Activated CD8-positive, alpha-beta T cell treated with anti-CD3 and anti-CD28 coated beads, Interleukin-2, amount 10 ng/mL, durations not matched to agents 7 days and 5 days (primary cell): ENCODE measurements at places on chromosomes 11 and 22. TPM values are rescaled to one million over a fixed set of nuclear protein-coding genes. Genes with fewer than 3 reads are reported as not detected.

DNA sequence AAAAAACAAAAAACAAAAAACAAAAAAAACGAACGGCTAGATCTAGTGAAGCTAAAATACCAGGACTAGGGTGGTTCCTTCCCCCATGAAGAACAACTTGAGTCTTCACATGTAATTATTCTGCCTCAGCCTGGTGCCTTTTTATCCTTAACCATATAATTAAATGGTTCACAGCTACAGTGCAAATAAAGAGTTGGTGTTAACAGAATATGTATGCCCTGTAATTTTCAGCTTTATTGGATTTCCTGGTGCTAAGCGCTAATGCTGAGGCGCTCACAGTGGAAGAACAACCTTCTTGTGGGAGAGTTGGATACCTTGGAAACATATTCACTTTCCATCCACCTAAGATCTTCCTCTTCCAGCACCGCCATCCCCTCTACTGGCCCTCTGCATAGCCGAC, 158.5 kb upstream of the SORL1-AS1 start:
- DNase-seq, result no peak

DNA sequence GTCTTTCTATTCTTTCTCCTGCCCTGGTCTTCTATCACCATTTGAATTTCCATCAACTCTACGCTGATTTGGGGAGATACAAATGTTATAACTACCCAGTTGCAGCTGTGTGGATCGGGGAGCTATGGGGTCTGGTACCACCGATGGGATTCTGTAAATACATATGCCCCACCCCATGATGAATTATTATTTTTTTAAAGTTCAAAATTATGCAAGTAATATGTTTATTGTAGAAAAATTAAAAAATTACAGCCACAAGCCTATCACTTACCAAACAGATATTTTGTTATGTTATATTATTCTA, 52.4 kb upstream of the CLMP start:
- DNase-seq, result no peak

FOXRED2 gene
- total RNA-seq, result 19.0 TPM

MS4A15 gene
- not detected for total RNA-seq

GRCh38 chr11:11038352-11038751, 180.5 kb upstream of the ZBED5 start:
- DNase-seq, result no peak

- DNase-seq, result no peak
Measured at GRCh38 chr22:38795569-38795968, 1.6 kb upstream of the DNAL4 start.

GRCh38 chr11:103110391-103110790, 1.2 kb downstream of the DYNC2H1 start:
- DNase-seq, result no peak

APOA1 gene
- not detected for total RNA-seq

GRCh38 chr11:75277211-75277805, 36.7 kb downstream of the TPBGL start:
- DNase-seq, result peak; percentile 6
